WERI-Rb-1 (cell line): ENCODE measurements at places on chromosomes 7 and 10.
A peak's percentile ranks its signal among the peaks of the same experiment; 100 is the strongest.

DNA sequence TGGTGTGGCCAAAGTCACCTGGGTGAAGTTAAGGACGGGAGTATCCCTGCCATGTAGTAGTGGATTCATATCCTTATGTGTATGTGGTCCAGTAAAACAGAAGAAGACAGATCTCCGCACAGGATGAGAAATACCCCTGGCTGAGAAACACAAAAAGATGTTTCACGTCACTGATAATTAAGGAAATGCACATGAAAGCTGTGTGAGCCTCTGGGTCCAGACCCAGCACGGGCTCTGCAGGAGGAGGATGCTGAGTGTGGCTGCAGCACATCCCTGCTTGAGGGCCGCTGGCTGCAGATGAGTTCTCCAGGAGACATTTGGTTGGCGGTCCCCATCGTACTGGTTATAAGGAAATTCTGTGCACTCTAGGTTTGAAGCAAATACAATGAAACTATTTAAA lies 8.2 kb upstream of the SUN1 start:
- DNase-seq: no peak

DNA sequence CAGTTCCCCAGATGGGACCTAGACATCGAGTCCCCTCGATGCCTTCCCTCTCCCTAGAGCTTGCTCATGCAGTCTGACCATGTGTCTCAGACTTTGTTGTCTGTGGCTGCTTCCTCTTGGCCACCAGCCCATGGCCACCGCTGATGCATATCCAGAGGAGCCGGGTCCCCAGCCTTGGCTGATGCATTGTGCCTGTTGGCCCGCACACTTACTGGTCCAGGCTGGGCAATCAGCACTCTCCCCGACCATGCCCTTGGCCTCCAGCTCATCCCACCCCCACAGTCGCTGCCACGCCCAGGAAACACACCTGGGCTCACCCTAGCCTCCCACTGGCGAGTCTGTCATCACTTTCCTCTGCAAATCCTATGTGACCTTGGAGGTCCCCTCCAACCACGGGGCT lies 10.1 kb downstream of the NPC1L1 start:
- DNase-seq: no peak

GRCh38 chr7:27124902-27125689 lies 5.5 kb downstream of the HOXA4 start:
- no peak for DNase-seq

GRCh38 chr7:44289341-44290251 lies 35.8 kb downstream of the CAMK2B start:
- DNase-seq: peak; percentile 5

DNA sequence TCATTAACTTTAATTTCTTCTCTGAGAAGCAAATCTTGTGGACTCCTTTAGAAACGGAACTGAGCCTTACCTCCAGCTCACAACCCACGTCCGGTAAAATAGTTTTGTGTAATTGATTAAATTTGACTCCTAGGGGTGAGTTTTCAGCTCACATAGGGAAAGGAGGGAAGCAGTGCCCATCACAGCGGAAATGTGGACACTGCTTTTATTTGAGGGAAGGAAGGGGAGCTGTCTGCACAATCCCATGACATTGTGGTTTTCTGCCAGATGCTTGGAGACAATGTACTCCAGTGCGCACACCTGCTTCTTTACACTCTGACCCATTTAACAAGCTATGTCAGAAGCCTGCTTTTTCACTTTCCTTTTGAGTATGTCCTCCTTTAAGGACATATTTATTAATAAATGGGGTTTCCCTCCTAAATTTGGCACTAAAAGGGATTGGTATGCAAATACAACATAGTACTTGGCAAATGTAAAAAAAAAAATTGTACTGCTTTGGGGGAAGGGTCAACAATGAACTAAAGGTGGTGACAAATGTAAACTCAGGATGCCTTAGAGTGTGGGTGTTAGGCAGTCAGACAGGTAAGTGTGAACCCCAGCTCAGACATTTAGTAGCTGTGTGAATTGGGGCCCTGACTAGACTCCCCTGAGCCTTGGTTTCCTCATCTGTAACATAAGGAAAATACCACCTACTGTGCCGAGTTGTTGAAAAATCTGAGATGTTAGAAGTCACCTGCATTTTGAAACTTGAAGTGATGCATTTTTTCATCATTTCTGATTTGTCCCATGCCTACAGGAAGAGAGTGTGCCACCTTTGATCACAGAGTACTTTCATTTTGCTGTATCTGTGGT lies 90.2 kb upstream of the KLF6 start:
- no peak for DNase-seq

DNA sequence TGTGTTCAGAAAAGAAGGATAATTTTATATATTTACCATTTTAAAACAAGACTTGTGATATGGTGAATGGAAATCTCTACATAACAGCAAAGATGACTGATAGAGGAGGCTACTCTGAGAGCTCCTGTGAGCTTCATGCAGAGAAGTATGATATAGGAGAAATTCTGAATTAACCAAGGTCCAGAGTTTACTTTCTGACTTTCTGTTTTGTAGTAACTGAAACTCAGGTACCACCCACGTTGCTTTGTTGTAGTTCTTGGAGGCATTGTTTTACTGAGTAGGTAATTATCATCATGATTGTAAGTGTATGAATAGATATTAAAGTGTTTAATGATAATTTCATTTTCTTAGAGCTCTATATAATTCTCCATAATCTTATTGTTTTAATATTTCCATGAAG lies 18.0 kb upstream of the SFR1 start:
- DNase-seq: no peak

GRCh38 chr10:100245484-100246220 lies 16.3 kb upstream of the CHUK start:
- DNase-seq: no peak

GRCh38 chr10:71396711-71397295 lies at the start of gene CDH23:
Gene CDH23 (plus strand): TSS chr10:71396920. CDS start chr10:71439832, 42,912 bp downstream.
- DNase-seq: peak; percentile 83

DNA sequence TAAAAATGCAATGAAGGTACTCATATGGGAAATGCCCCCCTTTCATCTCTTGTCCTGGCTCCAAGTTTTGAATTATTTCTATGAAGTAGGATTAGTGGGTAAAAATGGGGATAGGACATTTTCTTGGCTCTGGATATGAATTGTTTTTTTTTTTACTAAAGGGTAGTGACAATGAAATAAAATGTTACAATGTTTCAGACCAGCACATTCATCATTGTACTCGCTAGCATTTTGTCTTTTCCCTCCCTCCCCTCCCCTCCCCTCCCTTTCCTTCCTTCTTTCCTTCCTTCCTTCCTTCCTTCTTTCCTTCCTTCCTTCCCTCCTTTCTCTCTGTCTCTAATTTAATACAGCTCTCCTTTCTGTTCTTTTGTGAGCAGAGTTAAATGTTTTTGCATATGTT lies 64.4 kb downstream of the CDK1 start:
- DNase-seq: no peak

DNA sequence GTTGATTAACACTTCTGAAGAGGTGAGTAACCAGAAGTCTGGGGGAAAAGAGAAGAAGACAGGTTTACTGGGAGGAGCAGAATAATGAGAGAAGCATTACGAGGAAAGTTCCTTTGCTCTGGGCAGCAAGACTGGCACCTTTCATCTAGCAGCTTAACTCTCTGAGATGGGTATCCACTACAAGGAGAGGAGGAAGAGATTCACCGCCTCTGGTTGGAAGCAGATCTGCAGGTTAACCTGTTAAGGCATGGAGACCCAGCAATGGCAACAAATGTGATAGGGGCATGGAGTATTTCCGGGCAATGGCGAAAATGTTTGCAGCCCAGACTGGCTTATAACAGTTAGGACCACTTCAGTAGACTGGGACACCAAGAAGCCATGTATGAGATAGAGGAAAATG lies 162.2 kb downstream of the TFEC start:
- no peak for DNase-seq
